ENCODE measurements at places on chromosomes 4 and X.
A peak's percentile ranks its signal among the peaks of the same experiment; 100 is the strongest.

- no peak for DNase-seq
Measured at GRCh38 chr4:21749924-21750323, 198.6 kb downstream of the KCNIP4 start.

- DNase-seq: no peak
Measured at GRCh38 chr4:38728631-38729141, 54.1 kb downstream of the TLR10 start.

GRCh38 chr4:151657896-151658295, 102.9 kb downstream of the GATB start:
- no peak for DNase-seq

- no peak for DNase-seq
Measured at GRCh38 chr4:52780617-52781354, 29.6 kb upstream of the ERVMER34-1 start.

DNA sequence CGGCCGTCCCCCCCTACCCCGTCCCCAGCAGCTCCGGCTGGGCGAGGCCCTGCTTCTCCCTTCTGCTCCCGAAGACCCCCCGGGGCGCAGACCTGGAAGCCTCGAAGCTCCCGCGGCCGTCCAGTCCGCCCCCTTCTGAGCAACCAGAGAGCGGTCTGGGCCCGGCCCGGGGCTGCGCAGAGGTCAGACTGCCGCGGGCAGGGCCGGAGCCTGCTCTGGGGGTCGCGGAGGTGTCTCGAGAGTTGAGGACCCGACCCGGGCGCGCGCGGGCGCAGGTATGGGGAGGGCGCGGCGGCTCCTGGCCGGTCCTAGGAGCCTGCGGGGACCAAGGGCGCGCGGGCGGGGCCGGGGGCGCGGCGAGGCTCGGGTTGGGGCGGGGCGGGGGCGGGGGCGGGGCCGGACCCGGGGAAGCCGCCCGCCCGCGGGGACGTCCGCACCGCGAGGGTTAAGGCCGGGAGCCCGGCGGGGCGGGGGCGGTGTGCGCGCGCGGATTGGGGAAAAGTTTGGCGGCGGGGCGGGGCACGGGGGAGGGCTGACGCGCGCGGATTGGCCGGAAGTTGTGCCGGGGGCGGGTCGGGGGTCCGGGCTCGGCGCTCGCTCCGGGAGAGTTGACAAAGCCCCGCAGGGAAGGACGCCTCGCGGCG, at the start of gene FGFRL1:
FGFRL1 (plus strand) TSS at position 605 of the 644 bp plus-strand sequence. CDS start 860 bp downstream, outside the sequence.
- peak; percentile 93 for DNase-seq

DNA sequence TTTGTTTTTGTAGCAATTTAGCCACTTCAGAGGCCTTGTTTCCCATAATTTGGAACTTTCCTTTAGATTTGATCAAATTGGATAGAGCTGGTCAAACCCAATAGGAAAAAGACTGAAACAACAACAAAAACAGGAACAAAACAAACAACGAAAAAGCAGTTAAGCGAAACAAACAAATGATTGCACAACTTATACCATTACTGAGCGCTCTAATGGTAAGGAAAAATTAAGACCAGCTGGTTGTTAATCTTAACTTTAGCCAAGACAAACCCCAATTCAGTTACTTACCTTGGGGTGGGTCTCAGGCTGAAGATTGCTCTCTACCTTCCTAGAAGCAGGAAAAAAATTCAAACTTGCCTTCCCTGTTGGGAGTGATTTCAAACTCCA, 38.3 kb downstream of the SPCS3 start:
- no peak for DNase-seq

- no peak for DNase-seq
Measured at GRCh38 chr4:36348403-36348938, 67.1 kb downstream of the DTHD1 start.

DNA sequence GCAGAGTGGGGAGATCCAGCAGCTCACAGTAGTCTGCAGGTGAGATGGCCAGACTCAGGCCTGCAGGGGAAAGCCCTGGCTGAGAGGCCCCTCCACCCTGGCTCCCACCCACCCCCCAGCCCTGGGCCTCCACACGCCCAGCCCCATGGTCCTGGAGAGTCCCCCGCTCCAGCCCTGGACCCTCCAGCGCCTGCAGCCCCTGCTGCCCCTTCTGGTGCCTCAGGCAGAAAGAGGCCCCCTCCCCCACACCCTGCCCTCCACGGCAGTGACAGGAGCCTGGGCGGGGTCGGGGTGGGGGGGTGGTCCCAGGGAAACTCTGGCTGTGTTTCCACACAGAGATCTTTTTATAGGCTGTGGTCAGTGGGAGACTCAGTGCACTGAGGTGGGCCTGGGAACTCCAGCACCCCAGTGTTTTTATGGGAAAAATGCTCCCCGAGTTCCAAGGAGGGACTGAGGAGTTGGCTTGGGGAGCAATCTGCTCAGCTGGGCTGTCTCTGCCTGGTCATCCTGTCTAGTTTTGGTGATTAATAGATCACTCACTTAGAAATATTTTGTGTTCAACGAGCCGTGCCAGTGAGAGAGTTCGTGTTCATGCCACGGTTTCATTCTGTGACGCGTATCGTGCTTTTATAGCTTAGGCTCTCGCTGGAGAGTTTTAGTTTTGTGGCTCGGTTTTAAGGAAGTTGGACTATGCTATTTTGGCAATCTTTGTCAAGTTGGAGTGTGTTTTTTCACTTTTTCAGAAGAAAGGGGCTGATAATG, 53.1 kb upstream of the HGFAC start:
- no peak for DNase-seq

DNA sequence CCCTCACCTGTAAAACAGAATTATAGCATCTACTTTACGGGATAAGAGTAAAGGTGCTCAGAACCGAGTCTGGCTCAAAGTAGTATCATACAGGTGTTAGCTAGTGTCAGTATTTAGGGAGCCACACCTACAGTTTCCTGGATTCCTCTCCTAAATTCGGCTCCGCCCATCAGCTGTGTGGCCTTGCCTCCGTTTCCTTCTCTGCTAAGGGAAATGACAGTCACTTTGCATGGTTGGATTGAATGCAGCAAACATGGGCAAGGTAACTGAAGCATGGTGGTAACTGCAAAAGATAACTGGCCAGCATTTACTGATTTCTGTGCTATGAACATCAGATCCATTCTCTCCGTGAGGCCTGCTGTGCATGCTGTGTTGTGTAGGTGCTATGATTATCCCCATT, 2.8 kb downstream of the PPP1R3F start:
- no peak for DNase-seq

GRCh38 chr4:125319311-125319710, 4.6 kb downstream of the FAT4 start:
- DNase-seq: no peak

DNA sequence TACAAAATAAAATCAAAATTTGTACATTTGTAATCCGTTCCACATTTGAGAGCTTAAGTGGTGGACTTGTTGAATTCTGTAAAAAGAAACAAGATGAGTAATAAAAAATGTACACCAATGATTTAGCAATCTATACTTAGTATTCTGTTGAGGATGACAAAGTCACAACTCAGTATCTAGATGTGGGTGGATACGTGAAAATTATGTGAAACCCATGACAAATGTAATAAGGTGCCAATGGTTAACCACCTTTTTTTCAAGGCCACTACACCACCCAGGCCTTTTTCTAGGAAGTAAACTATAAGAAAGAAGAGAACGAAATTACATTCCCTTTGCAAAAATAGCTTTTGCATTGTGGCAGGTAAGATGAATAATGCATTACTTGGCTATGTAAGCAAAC, 77.0 kb downstream of the ATP8A1 start:
- no peak for DNase-seq

- no peak for DNase-seq
Measured at GRCh38 chr4:131509521-131509920, 1639.6 kb upstream of the PCDH10 start.

GRCh38 chr4:155975511-155975910, 21.8 kb upstream of the CTSO start:
- DNase-seq: no peak

DNA sequence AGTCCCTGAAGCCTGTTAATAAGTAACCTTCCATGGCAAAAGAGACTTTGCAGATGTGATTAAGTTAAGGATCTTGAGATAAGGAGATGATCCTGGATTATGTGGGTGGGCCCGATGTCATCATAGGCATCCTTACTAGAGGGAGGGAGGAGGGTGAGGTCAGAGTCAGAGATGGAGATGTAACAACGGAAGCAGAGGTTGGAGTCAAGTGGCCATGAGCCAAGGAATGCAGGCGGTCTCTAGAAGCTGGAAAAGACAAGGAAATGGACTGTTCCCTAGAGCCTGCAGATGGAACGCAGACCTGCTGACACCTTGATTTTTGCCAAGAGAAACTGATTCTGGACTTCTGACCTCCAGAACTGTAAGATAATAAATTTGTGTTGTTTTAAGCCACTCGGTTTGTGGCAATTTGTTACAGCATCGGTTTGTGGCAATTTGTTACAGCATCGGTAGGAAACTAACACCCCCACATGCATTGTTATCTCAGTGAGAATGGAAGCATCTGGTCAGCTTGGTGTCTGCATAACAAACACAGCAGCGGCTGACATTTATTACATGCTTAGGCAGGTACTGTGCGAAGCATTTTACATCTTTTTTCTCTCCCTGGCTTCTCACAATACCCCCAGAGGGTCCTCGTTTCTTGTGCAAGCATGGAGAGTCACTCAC, 55.6 kb downstream of the CLDN34 start:
- no peak for DNase-seq

- DNase-seq: no peak
Measured at GRCh38 chr4:183936047-183936446, 30.9 kb downstream of the STOX2 start.

DNA sequence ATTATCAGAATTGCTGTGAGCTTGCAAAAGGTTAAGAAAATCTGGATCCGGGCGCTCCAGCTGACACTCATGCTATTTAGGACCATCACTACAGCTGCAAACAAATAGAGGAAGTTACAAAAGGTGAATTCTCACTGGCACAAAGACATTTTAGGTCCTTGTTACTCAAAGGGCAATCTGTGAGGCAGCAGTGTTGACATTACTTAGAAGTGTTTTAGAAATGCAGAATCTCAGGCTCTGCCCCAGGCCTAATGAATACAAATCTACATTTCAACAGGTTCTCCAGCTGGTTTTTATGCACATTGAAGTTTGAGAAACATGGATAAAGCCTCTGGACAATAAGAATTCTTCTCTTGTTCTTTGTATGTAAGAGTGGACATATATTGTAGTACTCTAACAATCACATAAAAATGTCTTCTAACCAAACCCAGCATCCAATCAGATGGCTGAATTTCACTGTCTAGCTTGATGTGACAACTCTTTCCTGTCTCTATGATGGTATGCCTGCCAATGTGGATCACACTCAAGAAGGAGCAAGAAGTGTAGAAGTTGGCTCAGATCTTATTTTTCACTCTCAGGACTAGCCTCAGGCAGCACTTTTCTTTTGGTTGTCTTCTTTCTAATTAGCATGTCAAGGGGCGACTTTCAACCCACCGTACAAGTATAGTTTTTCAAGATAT, 18.8 kb downstream of the SLC7A11 start:
- no peak for DNase-seq

- no peak for DNase-seq
Measured at GRCh38 chrX:48902135-48902534, 4.4 kb downstream of the PQBP1 start.

DNA sequence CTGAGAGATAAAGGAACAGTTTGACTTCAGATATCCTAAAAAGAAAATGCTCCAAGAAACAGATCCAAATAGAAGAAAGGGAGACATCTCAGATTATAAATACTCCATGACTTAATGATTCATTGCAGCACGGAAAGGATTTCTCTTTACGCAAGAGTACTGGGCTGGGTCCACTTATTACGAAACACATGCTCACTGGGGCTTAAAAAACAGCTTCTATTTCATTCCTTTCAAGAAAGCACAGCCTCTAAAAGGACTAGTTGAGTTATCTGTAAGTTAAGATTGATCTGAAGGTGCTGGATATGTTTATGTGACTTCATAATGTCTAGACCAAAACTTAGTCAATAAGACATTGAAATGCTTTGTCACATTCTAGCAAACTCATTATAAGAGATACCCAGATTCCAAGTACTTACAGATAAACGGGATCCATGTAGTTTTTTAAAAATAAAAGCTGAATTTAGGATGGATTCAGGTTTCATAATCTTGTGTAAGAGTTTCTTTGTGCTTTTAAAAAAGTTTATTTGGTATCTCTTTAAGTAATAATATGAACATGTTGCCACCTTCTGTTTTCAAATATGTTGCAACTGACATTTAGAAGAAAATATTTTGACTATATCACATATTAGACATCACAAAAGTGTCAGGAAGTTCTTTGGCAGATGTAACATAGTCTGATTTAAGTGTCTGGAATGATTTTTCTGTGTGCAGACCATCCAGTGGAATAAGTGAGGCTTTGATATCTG, 109.5 kb upstream of the MYOZ2 start:
- no peak for DNase-seq

DNA sequence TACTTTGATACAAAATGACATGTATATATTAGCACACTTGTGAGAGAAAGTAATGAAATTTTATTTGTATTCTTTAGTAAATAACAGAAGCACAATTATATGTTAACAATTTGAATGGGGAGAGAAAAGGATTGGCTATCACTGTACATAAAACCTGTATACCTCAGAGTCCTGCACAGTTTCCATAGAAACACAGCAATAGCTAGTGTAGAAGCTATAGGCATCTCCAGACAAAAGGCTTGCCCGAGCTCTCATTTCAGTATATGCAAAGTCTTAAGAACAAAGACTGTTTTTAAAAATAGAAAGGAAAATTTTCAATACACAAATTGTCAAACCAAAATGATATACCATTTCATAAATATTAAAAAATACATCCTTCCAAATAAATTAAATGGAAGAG, 38.5 kb downstream of the GPM6A start:
- no peak for DNase-seq

DNA sequence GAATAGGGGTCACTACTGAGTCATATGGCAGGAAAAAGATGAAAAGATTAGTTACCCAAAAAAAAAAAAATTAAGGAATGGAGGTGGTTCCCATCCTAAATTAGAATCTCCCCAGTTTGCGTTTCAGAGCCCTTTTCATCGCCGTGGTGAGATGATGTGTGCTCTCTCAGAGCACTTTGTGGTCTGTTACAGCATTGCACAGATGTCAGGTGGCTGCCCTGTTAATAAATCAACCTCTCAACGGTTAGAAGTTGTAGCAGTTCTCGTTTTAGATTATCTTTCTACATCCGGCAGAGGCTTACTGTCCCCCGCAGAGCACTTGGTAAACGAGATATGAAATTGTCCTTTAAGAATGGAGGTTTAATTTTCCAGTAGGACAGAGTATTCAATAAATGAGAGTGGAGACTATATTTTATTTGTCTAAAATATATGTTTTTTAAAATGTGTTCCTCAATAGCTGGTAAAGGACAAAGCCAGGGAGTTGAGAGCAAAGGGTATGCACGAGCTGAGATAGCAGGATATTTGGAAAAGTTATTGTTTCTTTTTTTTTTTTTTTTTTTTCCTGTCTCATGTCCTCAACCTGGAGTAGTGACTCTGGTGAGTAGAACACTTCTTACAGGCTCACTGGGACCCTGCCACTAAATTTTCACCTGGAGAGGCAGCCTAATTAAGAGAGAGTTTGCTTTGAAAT, 26.9 kb downstream of the AFF1 start:
- no peak for DNase-seq

DNA sequence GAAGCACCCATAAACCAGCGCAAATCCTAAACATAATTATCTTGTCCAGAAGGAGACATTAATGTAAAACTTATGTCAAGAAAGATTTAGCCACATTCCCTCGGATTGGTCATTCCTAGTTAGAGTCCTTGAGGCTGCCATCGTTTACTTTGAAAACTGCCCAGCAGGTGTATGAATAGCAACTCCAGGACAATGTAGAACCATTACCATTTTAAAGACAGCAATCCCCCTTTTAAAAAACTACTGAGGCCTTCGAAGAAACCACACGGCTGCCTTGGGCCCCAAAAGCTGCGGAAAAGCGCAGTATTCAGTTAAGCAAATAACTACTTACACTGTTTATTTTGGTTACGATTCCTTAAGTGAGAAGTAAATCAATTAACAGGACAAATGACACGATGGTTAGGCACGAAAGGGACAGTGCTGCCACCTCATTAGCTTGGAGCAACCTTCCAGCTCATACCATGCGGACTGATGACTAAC, 822 bp upstream of the SGMS2 start:
- DNase-seq: no peak

All from type B pancreatic cell (in vitro differentiated cells).